ENCODE measurements at places on chromosomes 6 and 20.

DNA sequence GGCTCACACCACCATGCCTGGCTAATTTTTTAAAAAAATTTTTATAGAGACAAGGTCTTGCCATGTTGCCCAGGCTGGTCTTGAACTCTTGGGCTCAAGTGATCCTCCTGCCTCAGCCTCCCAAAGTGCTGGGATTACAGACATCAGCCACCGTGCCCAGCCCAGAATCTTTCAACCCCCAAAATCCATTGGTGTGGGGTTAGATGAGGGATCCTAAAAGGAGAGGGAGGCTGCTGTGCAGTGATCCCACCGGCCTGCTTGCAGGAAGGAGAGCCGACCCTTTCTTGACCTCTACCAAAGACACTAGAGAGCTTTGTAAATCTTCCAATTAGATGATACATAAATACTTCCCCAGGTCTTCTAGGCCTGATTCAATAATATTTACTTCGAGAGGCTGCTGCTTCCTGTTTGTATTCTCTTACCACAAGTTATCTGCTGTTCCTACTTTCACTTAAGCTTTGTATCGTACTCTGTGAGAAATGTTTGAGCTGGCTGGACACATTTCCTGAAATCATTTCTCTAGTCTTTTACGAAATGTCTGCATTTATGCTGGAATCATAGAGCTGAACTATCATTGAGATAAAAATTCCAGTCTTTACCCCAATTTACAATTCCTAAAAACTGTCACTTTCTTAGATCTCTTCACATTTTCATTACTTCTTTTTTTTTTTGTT is 49.3 kb upstream of the IER3 start:
- DNase-seq = no peak

DNA sequence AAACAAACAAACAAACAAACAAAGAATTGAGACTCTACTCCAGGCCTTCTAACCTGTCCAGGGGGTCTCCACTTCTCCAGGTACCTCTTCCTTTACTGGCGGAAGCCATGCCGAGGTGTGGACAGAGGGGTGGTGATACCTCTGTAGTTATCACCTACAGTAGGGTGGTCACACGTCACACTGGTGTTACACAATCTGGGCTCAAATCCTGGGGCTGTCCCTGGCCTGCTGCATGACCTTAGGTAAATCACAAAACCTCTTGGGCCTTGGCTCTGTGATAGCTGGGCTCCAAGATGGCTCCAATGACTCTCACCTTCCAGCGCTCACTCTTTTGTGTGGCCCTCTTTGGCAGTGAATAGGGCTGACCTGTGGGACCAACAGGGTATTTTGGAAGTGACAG is 76.8 kb upstream of the ZNFX1 start:
- no peak for DNase-seq

- DNase-seq = no peak
These were observed 569.8 kb downstream of the QKI start for GRCh38 chr6:163984124-163984936.

GRCh38 chr20:16350465-16350864 is 222.8 kb downstream of the KIF16B start:
- DNase-seq = no peak

DNA sequence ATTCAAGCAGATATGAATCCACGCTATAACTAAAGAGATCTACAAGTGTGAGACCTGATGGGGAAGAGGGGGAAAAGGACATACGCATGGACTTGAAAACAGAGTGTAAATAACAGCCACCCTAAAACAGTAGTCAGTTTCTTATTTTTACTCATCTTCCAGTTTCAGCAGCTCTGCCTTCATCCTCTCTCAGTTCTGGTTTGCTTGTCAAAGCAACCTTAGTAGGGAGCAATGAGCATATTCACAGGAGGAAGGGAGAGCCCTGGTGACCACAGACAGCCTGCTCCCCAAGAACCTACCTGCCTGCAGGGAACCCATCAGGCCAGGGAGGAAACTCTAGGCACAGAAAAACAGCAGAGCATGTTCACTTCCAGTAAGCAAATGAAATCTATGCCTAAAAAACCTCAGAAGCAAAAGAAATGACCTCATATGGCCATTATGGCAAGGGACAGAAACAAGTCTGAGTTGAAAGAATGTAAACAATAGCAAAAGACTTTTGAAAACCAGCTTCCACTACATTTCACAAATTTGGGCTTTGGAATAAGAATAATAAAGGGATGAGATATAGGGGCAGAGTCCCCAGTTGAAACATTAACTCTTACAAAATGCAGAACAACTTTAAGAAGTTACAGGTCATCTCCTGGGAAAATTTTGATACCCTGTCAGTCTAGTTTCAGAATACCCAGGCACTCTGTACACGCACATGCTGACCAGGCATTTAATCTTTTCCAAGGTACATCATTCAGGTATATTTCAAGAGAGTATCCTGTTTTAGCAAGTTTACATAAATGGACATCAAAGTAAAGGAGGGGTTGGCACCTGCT is 120.8 kb upstream of the BCLAF1 start:
- DNase-seq = no peak

DNA sequence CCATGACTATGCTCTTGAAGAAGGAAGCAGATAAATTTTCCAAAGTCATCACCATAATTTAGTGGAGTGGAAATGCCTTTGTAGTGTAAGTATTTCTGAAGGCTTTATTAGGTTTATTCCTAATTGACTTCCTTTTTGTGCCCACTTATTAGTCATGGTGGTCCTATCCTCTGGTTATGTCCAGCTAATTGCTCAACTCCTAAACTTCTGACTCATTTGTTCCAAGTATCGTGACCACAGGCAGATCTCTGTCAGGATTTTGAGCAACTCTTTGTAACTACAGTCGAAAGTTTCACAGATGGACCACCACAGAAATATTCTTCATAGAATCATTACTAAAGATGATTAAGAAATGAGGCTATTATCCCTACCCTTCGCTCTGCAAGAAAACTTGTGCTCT is 315.6 kb upstream of the PTCHD4 start:
- peak; percentile 75 for DNase-seq

GRCh38 chr20:34578025-34578424 is 19.5 kb downstream of the MAP1LC3A start:
- no peak for DNase-seq

DNA sequence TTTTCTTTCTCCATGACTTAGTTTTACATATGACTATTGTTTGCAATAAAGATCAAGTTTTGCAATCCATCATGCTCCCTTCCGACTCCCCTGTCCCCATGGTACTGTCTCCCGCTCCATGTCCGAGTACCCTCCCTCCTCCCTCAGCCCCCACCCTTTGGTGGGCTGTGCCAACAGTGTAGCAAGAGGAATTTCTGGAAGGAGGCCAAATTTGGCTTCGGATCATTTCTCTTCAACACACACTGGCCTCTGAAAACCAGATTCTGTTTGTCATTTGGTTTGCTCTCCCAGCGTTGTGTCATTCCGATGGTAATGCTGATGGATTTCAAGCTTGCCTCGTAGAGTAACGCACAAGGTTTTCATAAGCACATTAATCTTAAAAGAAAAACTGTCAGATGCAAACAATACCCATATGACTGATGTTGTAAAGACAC is 22.9 kb upstream of the PAX1 start:
- no peak for DNase-seq

DNA sequence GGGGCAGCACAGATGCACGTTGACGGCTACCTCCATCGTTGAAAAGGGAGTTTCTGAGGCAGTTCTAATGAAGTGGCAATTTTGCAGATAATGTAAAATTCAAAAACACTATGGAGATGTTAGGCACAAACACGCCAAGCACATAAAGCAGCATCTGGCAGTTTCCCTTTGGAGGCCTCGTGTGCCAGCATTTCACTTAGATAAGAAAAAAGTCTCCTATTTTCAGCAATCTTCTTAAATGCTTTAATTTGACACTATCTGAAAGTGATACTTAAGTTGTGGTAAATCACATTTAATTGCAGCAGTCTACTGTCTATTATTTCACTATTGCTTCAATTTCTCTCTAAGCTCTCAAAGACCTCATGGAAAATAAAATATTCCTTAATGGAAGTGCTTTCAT is 125.3 kb upstream of the PROKR2 start:
- DNase-seq = no peak

GRCh38 chr6:151544453-151544852 is 50.6 kb downstream of the CCDC170 start:
- DNase-seq = no peak

- DNase-seq = no peak
These were observed 11.1 kb downstream of the KCNB1 start for GRCh38 chr20:49471397-49471796.

DNA sequence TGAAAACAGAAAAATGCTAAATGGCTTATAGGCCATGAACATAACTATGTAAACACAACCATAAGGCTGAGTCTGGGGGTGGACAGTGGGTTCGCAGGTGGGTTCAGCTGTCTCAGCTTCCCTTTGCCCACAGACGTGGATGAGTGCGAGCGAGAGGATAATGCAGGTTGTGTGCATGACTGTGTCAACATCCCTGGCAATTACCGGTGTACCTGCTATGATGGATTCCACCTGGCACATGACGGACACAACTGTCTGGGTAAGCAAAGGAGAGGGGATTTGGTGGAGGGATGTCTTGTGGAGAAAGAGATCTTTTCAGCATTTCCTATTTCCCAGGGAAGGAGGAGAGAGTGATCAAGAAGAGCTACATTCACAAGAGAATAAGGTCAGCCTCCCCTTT is 14.7 kb downstream of the SCUBE3 start:
- no peak for DNase-seq

DNA sequence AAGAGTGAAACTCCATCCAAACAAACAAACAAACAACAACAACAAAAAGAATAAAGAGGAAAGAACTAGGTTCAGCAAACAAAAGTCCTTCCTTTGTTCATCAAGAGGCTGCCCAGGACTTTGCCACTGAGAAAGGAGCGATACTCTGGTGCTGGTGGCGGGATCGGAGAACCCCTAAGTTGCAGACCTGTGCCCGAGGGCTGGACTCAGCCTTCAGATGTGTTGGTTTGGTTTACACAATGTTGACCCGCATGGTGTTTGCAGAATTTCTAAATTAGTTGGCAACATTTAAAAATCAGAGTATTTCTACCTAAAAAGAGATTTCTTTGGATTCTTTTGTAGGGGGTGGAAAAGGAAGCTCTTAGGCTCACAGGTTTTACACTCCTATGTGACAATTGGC is 42.5 kb downstream of the TRAM2 start:
- DNase-seq = no peak

DNA sequence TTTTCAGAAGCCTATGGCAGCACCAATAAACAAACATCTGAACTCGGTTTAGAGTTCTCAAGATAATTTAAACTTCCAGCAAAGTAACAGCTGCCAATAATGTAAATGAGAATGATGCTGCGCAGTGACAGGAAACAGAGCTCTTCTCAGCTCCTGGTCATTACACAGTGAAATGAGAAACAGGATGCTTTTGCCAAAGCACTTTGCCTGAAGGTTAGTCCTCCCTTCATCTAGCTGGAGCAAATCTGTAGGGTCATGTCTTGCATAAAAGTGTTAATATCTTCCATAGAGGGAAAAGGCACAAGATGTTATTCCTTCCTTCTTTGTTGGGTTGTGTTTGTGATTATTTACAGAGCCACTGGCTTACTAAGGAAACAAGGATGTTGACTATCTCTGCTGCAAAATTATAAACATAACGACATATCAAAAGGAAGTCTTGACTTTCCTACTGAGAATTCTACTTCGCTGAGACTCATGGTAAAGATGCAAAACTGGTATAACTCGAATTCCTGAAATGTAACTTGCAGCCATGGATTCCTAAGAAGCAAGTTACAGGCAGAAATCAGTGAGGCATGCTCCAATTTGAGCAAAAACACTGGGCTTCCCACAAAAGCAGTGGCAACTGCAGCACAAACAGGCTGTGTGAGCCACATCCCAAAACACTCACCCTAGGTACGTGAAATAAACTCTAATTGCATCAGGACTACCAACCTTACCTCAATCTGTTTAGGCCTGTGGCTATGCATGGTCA is 102.5 kb upstream of the BEND6 start:
- no peak for DNase-seq

GRCh38 chr6:116208056-116208785 is 45.7 kb downstream of the TSPYL4 start:
- DNase-seq = no peak

- DNase-seq = no peak
These were observed 593.3 kb upstream of the HS3ST5 start for GRCh38 chr6:114936080-114936479.

DNA sequence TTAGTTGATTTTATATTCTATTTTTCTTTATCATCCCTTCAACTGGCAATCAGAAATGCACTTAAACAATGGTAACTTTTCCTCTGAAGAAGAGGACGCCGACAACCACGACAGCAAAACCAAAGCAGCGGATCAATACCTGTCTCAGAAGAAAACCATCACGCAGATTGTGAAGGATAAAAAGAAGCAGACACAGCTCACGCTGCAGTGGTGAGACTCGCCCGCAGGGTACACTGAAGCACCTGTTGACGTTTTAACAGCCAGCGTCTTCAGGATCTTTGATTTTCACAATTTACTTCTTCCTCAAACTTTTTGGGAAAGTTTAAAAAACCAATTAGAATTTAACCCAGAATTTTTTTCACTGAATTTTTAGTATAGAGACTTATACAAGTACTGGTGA is 701 bp downstream of the RFX6 start:
- no peak for DNase-seq

DNA sequence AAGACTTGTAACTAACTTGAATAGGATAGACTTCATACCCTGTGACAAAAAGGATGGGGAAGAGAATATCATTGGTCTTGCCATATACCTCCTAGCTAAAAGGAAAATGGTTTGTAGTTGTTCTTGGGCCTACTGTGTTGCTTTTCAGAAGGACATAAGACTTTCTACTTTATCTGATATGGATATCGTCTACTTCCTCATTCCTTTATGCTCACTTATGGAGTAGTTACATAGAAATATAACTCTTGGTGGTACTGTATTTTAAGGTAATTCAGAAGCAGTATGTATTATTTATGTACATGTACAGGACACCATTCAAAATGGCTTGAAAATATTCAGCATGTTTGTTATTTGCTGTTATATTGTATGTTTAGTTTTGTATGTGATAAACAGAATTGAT is 8.0 kb downstream of the FAM217B start:
- no peak for DNase-seq

DNA sequence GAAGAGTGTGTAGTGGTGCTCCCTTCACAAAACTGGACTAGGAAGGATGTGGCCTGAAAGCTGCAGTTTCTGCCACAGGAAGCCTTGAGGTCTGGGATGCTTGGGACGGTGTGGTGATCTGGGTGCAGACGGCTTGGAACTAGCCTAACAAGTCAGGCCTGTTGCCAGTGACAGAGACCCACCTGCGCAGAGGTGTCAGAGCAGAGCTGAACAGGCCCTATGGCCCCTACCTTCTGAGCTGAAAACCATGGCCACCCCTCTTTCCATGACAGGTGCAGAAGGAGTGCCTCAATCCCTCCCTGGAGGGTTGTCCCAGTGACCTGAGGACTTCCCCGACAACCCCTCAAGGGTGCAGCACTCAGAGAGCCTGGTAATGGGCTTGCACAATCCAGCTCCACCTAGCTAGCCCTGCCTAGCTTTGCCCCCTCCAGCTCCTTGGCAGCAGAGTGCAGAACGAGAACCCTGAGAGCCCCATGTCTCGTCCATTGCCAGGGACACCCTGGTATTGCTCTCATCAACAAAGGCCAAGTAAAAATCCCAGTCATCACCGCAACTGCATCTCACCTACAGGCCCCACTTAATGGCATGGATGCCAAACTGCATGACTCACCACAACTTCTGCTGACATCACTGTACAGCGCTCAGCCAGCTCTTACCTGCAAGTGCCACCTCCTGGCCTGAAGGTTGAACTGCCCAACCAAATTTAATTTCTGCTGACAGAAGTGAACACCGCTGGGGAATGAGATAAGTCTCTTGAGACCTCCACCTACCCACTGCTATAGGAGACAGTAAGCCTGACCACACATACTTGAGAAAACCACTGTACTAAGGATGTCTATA is 563.1 kb downstream of the TFAP2A start:
- no peak for DNase-seq

Measured in non-pigmented ciliary epithelial cell (primary cell).